Stimulated activated CD4-positive, alpha-beta T cell treated with anti-CD3 and anti-CD28 coated beads, Interleukin-4, amount 100 ng/mL, for 1 hour (primary cell): ENCODE measurements at places on chromosomes 3 and 15.

DNA sequence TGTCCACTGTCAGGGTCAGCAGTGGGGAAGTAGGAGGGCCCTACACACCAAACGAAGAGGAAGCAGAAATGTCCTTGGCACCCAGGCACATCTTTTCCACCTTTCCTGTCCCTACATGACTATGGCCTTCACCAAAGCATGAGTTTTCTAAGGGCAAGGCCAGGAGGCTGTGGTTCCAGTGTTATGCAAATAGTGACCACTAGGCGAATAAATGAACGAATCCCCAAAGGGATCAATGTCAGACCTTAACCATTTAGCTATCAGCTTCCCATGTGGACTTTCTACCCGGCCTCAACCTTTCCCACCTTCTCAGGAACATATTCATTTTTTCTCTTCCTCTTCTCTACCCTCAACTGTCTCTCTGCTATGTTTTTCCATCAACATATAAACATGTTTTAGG, 63.1 kb downstream of the NTRK3 start:
- no peak for DNase-seq

- peak; percentile 15 for DNase-seq
These were observed 281.6 kb downstream of the PLCL2 start for GRCh38 chr3:17166369-17166768.

DNA sequence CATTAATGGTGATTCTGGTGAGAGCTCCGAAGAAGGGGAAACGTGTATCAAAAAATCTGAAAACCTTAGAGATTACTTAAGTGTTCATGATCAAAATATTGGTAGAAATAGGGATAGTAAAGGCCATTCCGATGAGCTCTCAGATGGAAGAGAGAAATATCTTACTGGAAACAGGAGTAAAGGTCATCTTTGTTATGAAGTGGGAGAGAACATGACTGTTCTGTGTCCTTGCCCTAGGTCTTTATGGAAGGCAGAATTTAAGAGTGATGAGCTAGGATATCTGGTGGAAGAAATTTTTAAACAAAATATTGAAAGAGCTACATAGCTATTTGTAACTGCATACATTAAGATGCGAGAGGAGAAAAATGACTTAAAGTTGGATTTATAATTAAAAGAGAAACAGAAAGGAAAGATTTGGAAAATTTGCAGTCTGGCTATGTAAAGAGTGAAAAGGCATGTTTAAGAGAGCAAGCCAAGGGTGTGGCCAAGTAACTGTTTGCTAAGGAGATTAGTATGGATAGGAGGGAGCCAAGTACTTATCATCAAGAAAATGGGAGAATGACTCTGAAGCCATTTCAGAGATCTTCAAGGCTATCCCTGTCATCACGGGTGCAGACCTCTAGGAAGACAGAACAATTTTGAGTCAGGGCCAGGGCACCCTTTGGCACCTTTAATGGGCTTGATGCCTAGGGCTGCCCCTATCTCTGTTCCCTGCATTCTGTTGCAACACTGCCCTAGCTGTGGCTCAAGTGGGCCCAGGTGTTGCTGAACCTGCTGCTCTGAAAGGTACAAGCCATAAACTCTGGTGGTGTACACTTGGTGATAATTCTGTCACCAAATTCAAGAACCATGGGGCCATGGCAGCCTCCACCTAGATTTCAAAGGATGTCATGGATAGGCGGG, 27.3 kb downstream of the SLMAP start:
- no peak for DNase-seq

GRCh38 chr3:40584625-40585189, 59.9 kb downstream of the ZNF621 start:
- DNase-seq: peak; percentile 78

GRCh38 chr3:139309880-139310279, 33.9 kb upstream of the MRPS22 start:
- no peak for DNase-seq

DNA sequence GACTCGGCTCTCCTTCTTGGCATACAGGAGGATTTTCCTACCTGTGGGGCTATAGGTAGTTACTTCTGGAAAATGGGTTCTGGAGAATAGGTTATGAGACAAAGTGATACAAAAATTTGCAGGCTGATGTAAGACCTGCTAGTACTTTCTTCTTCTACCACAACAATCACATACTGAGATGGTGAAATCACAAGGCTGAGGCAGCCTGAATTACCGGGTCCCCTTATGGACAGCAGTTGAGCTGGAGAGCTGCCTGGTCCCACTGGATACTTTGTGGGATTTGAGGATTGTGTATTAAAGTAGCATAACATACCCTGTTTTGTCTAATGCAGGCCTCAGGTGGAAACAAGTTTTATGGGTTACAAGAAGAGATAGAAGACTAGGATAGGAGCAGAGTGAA, 86.5 kb upstream of the FAM98B start:
- DNase-seq: no peak

GRCh38 chr3:168036619-168037018, 59.1 kb downstream of the GOLIM4 start:
- no peak for DNase-seq
